ENCODE measurements at places on chromosomes 3 and 15.

- no peak for DNase-seq
Measured at GRCh38 chr3:128227507-128227906, 74.2 kb downstream of the EEFSEC start.

DNA sequence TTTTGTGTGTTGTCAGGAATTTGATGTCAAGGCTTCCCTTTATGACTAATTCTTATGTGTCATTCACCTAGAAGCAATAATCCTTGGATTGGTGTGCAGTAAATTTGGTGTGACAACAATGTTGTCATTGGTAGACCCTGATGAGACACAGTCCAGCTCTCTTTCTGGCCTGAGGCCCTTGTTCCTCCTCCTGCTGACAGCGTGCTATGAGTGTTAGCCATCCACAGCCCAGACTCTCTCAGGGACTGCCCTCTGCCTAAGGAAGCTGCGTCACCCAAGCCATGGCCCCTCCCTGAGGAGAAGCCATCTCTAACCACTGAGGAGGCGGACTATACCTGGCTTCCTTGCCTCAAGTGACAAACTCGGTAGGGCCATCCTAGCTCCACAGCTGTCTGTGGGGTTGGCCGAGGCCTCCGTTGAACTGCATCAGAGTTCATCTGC, 13.3 kb upstream of the TM4SF1 start:
- no peak for DNase-seq

- no peak for DNase-seq
Measured at GRCh38 chr15:68776477-68777270, 44.0 kb downstream of the ANP32A start.

DNA sequence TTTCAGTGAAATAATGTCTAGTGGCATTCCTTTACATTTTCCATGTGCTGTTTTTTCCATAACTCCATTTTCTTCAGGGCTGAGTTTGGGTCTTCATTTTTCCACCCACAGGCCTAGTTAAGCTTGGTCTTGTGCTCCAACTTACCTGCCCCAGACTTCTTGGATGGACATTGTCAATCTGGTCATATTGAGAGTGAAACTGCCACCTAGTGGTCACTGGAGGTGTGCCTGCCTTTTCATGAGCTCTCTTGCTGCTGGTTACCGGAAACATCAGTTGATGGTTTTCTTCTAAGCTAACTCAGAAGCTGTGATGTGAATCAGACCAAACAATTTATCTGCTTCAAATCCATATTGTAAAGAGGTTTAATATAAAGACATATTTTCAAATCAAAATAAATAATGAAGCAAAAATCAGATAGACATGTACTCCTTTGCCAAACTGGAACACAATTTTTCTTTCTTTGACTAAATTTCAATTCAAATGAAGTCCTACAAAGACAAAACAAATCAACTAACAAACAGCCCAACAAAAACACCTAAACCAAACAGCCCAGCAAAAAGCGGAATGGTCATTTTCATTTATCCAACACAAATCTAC, 135.1 kb upstream of the RASGRP1 start:
- DNase-seq, result no peak

DNA sequence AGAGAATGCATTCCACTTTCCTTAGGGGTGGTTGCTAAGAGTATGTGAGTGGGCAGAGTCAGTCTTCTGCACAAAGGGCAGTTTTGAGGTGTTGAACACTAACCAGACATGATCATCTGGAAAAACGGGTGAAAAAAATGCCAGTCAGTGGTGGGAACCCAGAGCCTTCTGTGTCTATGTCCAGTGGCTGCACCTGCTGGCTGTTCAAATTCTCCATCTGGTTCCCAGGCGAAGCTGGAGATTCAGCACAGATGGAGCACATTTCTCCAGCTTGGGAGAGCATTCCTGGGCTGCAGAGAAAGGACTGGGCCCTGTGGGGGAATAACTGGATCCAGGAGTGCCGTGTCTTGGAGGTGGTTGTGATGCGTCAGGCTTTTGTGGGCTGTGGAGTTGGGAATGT, 74.1 kb downstream of the TRAK1 start:
- no peak for DNase-seq

DNA sequence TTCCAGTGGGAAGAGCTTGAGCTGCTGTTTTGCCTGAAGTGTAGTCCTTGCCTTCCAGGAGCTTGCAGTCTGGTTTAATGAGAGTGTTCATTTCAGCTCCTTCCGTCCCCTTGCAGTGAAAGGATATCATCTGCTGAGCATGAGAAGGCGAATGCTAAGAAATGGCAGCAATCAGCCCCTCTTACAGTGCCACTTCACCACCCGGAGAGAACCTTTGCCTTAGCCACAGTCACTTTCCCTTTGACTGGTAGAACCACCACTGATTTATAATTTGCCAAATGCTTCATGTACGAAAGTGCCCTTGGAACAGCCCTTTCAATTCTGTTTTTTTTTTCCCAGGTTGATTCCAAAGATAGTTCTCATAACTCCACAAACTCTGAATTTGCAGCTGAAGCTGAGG, 11.5 kb downstream of the TATDN2 start:
- no peak for DNase-seq

- DNase-seq, result no peak
Measured at GRCh38 chr15:100355342-100355741, 13.6 kb upstream of the ADAMTS17 start.

DNA sequence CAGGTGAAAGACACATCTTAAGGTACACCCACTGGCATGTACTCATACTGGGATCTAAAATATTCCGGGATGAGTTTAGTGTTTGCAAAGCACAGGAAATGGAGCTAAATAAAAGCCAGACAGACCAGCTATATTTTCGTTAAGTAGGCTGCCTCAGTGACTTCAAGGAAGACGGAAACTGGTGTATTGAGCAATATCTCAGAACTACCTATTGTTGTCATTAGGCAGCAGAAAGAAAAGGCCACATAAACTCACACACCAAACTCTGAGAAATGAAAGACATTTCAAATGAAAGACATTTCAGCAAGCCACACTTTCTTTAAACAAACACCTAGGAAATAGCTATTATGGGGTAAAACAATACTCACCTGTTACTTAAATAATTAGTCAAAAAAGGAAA, 761.7 kb upstream of the SEMA6D start:
- DNase-seq, result no peak

GRCh38 chr3:40116478-40117177, 192.9 kb upstream of the EIF1B start:
- DNase-seq, result no peak

DNA sequence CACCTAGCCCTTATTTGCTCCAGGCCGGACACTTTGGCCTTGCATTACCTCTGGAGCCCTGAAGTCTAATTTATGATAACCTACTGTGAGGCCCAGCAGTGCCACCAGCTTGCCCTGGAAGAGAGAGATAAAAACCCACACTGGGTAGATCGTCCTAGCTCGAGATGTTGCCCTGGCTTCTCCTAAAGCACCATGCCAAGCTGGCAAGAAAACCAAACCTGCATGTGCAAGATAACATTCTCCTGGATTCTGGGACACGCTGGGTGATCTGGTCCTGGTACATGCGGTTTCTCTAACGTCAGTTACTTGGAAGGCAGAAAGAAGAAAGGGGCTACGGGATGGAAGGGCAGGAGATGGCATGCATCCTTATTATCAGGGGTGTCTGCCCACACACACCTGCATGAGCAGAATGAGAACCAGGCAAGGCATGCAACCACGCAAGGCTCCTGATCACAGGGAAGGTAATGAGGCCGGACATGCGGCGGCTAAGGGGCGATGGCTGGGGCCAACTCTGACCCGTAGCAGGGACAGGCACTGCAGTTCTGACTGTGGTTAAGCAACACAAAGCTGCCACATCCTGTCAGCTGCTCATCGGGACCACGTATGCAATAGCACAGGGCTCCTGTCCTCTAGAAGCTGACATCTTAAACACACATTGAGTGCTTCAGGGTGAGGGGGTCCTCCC, 73.0 kb downstream of the OXNAD1 start:
- DNase-seq, result no peak

- no peak for DNase-seq
Measured at GRCh38 chr3:195860456-195860855, 47.9 kb downstream of the TNK2 start.

Measured in activated CD8-positive, alpha-beta memory T cell treated with anti-CD3 and anti-CD28 coated beads for 48 hours (primary cell).